HepG2 (cell line): ENCODE measurements at places on chromosomes 7 and 10.

DNA sequence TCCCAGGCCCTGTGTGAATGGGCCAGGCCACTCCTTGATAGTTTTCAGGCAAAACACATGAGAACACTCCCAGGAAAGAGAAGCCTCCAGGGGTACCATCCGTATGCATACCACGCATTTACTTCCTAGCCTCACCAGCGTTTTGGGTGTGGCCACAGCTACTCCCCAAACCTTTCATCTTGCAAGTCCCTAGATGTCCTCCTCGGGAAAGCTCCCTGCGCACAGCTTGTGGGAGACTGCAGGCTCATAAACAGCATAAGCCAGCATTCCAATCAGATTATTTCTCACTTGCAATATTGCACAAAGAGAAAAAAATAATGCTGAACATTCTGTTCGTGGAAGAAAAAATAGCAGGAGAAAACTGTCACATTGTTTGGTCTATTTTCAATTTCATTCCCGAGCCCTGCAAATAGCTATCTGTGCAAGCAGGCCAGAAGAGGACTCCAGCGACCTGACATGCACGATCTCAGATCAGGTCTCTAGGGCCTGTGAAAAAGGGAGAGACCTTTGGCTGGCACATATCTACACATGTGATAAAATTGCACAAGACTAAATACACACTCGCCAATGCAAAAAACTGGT, 175.6 kb downstream of the PLXNA4 start:
- no peak for DNase-seq

GRCh38 chr10:89683883-89684282, 17.5 kb upstream of the KIF20B start:
- DNase-seq, result no peak

DNA sequence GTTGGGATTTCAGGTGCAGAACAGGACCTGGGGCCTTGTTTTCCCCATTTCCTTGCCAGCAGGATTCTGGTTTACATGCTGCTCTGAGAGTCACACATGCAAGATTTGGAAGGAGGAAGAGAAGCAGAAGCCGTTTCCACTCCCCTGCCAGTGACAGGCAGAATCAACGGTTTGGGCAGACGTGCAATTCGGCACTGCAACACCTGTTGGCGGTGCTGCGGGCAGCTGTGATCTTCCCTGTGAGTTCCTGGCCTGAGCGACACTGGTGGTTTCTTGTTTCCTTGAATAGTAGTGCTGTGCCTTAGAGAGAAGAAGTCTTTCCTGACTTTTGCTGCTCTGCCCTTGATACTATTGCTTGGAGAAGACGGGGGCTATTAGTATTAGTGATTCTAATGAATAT, 1126.2 kb downstream of the TYW1 start:
- DNase-seq, result no peak

- DNase-seq, result no peak
These were observed 19.8 kb upstream of the ALOX5 start for GRCh38 chr10:45354261-45354660.

DNA sequence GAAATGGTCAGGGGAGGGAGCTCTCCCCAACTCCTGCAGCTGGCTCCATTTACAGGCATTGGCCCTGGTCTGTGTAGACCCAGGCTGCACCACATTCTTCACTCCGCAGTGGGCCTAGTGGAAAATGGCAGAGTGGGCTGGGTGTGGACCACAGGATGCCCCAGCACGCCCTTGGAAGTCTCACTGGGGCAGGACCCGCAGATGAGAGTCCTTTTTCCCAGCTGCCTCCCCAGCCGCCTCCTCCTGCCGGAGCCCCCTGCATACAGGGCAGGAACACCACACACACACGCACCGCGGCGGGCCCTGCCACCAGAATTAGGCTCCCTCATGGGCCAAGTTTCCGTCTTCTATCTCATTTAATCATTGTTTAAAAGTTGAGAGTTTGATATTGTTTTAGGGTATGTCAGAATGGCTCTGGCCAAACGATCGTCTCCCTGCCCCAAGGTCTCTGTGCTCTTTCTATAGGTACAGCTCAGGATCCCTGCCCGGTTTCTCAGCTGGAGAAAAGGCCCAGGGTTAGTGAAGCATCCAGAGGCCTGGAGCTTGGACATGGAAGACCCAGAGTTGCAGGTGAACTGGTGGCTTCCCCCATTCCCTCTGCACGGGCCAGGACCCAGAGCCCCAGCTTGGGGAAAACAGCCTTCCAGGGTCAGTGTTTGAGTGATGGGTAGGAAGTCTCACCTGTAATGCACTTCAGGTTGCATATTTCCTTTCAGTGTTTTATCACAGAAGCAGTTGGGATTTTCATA, 42.0 kb downstream of the ZNF467 start:
- no peak for DNase-seq

DNA sequence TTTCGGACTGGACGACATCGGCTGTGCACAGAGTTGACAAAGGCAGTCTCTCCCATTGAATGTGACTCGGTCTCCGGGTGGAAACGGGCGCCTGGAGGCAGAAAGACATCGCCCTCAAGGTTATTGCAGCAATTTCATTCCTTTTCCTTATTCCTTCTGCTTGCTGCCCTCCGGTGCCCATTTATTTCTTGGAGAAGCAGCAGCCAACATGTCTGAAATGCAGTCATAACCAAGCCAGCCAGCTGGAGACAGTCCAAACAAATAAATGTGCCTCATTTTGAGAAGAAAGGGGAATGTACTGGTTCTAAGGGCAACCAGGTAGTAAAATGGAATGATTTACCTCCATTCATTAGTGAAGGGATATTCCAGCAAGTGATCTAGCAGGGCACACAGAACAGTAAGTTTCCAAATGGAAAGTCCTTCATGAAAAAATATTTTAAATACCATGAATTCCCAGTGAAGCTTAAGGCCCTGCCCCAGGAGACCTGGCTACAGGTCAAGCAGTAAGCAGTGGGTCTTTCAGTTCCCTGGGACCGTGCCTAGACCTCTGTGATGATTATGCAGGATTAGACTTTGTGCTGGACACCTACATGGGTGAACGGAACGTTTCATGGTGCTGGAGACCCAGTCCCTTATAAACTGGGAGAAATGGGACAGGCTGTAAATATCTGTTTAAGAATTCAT, 86.6 kb downstream of the ABLIM1 start:
- DNase-seq, result no peak

- peak; percentile 31 for DNase-seq
These were observed 228.9 kb upstream of the TCF7L2 start for GRCh38 chr10:112721080-112721698.

DNA sequence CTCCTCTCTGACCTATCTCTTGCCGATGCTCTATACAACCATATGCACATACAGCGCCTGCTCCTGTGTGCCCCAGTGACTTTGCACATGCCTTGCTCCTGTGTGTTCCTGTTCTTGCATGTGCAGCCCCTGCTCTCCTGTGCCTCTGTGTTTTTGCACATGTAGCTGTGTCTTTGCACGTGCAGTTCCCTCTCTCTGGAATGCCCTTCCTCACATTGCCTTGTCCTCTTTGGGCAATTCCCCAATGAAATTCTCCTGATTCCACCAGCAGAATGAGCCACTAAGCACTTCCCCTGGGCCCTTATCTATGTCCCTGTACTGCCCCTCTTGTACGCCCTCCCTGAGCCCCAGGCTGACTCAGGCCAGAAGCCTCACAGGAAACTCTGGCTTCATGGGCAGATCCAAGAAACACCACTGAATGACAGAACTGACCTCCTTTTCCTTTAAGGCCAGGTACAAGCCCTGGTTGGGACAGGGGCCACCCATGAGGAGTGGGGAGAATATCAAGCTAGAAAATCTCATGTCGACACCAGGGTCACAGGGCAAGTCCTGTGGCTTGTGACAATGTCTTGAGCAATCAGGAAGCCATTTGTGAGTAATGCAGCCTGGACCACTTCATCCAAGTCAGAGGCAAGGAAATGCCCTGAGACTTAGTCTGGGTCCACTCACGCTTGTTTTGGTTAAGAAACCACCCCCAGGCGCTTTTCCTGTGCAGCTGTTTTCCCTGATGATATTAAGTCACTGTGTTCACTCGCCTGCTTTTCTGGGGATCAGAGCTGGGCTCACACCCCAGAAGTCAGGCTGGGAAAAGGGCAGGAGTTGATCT, 1.9 kb upstream of the ARHGAP22 start:
- DNase-seq, result no peak

DNA sequence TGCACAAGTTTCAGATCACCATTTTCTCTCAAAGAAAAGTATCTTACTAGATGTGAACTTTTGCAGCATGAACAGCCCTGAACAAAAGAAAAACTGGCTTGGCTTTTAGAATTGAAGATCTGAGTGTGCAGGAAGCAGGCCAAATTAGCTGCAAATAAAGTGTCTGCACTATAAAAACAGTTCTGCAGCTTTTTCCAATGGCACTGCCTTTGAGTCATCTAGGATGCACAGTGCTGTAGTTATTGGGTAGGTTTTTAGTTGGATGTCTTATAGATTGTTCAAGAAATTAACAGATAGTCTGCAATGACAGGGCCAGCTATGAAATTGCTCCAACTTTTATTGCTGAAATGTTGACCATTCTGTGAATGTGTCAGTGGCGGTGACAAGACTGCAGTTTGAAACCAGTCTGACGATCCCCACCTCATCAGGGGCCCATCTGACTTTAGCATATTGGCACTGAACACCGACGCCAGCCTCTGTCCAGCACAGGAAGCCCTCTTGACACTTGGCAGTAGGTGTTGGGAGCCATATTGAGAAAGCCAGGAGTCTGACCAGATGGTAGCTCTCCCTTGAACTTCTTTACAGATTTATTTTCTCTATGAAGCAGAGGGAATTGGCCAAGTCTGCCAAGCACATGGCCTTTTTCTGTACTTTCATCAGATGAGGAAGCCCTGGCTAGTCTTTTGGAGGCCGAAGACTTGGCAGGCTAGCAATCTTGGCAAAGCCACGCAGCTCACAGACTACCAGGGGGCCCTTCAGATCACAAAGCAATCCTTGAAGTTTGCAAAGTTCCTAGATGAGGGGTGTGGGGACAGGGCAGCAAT, 490.6 kb downstream of the NEBL start:
- DNase-seq, result no peak

GRCh38 chr10:78995987-78996791, 72.6 kb upstream of the ZMIZ1 start:
- DNase-seq, result no peak

DNA sequence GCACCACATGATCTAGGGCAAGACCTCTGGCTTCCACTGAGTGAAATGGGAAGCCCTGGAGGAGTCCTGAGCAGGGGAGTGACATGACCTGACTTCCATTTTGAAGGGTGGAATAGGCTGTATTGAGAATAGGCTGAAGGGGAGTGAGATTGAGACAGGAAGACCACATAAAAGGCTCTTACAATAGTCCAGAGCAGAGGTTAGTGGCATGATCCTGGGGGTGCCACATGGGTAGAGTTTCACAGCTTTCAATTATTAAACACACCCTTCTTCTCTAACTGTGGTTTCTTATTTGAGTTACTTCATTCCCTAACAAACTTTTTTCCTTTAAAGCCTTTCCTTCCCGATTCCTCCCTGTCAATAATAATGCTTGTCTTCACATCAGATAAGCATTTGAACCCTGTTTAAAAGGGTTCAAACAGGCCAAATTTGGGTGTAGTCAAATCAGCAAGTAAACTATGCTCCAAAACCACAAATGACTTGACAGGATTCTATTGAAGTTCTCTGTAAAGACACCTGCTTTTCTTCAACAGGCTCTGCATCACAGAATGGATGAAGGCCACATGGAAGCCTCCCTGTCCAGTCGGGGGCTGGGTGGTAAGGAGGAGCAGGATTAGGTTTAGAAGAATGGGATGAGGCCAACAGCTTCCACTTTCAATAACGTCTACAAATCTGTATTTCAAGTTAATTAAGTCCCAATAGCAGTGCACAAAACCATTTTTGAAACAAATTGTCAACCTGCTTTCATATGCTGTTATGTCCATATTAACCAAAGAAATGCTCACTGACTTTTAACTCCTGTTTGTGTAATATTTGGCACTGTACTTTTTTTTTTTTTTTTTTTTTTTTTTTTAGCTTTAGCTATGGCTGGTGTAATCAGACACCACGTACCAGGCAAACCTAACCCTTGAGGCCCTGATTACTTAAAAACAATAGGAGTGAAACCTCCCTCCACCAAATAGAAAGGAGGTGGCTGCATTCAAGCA, 131.9 kb downstream of the NRCAM start:
- no peak for DNase-seq

DNA sequence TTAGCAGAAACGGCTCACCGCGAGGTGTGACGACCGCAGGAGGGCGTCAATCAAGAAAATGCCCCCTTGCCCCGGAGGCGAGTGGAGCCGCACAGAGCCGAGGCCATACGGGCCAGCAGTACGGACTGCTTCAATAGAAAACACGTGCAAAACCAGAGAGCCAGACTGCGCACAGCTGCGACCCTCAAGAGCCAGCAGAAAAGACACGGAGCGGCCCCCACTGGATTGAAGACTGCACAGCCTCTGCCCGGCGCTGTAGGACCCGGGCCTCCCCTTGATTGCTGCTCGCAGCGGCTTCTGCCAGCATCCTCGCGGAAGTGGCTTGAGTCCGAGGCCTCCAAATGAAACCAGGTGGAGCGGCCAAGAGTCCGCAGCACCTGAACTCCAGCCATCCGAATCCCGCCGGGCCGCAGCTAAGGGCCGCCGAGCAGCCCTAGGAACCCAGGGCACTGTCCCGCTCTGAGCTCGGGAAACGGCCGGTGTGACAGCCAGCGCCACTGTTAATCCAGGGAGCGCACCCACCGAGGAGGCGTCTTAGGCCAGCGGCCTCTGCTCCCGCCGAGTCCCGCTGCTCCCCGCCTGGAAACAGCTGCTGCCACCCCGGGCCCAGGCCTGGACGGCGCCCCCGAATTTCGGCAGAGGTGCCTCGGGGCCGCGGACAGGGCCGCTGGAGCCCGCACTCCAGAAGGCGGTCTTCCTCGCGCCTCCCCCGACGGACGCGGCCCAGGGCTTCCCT, 660 bp upstream of the HHEX start:
- peak; percentile 55 for DNase-seq

DNA sequence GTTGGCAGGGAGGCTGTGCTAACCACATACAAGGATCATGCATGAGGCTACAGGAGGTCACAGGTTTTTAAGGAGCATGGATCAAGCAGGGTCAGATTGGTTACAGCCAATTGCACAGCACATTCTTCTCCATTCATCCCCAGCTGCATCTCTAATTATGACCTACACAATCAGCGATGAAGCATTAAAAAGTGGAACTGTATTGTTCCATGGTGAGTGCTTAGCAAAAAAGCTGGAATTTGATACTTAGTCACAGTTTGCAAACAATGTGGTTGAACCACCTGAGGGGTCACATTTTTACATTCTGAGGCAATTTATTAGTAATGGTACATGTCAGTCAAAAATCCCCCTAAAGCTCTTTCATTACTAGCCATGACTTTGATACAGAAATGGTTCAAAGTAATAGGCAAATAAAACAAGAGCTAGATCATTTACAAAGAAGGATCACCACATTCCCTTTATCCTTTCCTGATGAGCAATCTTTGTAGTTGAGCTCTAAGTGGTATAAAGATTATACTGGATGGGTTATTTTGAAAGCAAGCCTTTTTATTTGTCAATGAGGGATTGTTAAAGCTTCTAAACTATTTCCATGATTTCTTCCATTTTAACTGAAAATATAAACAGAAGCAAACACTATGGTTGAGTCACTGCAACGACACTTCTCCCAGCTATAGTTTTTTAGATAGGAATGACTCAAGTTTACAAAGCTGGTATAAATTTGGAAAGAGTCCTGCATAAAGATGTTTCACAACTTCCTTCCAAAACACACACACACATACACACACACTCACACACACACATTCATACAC, 217.8 kb upstream of the SEMA3A start:
- peak; percentile 3 for DNase-seq

GRCh38 chr10:109931163-109931562, 7.9 kb upstream of the XPNPEP1 start:
- no peak for DNase-seq
